ENCODE measurements at places on chromosomes 2 and 18.

- DNase-seq, result no peak
Measured at GRCh38 chr18:2368102-2368501, 203.2 kb downstream of the METTL4 start.

DNA sequence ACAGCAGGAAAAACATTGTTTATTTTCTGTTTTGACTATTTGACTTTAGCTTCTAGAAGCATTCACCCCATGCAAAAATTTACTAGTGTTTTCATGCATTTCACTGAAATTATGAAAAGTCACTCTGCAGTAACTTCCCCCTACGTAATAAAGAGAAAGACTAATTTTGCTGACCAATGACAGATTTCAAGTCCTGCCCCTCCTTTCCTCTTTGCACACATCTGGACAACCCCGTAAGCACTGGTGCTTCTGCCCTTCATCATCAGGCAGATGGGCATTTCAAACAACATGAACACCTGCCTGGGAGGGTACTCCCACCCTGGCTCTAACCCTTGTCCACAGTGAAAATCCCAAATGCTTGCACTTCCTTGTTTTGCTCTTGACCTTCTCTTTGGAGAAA is 815.0 kb upstream of the ID2 start:
- no peak for DNase-seq

DNA sequence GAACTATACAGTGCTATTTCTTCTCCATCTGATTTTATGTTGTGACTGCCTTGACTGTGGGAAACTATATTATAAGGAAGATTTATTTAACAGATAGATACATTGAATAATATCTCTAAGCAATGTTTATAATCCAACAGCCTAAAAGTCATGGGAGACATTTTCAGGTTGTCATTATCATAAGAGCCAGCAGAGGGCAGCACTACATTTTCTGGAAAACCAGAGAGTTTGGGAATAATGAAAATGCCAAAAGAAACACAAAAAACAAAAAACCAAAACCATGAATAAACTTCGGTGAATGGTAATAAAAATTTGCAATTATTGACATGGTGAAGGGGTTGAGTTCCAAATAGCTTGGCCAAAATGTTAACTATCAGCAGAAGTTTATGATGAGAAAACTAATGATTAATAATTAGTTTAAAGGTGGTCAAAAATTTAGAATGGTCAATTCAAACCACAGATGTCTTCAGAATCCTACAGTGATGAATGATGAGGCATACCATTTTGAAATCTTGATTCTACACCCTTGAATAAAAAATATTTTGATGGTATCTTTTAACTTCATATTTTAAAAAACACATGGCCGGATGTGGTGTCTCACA is 4.7 kb downstream of the EEF1B2 start:
- no peak for DNase-seq

GRCh38 chr2:106322281-106322680 is 128.2 kb upstream of the UXS1 start:
- DNase-seq, result no peak

- DNase-seq, result no peak
Measured at GRCh38 chr18:69968039-69968438, 20.4 kb upstream of the CD226 start.

DNA sequence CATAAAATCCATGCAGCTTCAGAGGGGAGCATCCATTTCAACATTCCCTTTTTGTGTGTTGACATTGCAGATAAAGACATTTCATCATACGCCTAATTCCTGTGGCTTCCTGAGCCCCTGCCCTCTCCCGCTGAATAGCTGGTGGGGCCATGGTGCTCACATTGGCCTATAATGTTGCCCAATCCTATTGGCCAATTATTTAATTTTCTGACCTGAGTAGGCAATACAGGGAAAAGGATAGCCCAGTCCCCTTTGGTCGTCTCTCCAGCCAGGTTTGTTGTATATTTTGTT is 163.8 kb upstream of the MYCN start:
- DNase-seq, result no peak

DNA sequence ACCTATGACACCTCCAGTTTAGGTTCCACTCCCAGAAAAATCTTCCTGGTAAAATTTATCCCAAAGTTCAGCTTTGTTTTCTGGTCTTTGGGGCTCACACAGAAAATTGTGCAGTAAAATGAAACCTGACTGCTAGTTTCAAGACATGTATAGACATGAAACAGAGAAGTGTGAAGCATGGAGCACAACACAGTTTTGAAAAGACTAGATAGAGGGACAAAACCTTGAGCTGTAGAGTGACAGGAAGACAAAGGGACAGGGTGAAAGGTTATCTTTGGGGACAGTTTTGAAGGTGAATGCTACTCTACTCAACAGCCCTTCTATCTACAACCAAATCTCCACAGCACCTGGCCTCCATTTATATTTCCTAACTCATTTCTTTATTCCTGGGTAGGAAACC is 352.6 kb downstream of the RBM43 start:
- no peak for DNase-seq

- no peak for DNase-seq
Measured at GRCh38 chr2:239311132-239312040, 89.4 kb downstream of the HDAC4 start.

DNA sequence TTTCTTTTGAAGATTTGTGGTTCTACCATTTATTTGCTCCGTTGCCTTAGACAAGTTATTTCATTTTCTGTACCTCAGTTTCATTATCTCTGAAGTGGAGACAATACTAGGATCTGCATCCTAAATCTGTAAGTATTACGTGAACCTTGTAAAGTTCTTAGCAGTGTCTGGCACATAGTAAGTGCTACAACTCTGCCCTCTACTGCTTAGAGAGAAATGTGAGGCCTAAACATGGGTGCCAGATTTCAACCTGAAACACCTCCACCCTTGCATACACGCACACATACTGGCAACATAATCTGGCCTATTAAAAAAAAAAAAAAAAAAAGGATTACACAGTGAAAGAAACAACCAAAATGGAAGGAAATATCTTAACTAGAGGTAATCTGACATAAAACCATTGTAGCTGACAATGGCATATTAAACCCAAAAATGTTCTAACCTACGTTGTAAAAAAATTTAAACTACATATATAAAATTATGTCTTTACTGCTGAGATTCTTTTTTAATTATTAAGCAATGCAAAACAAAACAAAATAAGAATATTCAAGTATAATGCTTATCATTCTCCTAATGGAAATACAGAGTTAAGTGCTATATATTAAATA is 132.6 kb downstream of the MAP2 start:
- no peak for DNase-seq

GRCh38 chr2:122136056-122136455 is 380.6 kb downstream of the TSN start:
- no peak for DNase-seq

DNA sequence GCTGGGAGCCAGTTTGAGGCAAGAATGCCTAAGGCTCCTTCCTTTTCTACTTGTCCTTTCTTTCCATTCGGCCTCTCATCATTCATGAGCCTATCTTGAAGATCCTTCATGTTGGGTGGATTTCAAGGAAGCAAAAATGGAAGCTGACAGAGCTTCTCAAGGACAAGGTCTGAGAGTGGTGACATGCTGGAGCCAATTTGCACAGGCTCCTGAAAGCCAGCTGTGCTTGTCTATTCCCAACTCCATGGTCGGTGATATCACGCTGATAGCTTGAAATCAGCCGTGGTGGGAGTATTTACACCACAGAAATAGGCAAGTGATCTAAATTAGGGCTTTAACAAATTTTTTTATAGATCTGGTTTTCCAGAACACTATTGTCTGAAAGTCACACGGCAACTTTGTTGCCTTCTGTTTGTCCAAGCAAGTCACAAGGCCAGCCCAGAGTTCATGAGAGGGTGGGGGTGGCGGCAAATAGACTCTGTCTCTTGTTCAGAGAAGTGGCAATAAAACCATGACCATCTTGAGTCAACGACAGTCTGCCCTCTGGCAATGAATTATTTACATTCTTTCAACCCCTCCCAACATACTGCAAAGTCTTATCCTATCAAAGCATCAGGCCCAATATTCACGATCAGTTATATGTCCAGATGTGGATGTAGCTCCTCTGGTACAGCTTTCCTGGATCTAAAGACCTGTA is 49.9 kb upstream of the SLC35F5 start:
- no peak for DNase-seq

DNA sequence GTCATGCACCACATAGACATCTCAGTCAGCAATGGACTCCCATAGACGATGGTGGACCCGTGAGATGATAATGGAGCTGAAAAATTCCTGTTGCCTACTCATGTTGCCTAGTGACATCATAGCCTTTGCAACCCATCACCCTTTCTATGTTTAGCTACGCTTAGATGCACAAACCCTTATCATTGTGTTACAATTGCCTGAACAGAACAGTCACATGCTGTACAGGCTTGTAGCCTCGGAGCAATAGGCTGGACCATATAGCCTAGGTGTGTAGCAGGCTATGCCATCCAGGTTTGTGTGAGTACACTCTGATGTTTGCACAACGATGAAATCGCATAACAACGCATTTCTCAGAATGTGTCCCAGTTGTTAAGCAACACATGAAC is 221.6 kb downstream of the ALPK2 start:
- no peak for DNase-seq

GRCh38 chr2:177281400-177282180 is 17.1 kb upstream of the NFE2L2 start:
- DNase-seq, result no peak

- DNase-seq, result no peak
Measured at GRCh38 chr18:31255953-31256352, 62.0 kb upstream of the DSG1 start.

DNA sequence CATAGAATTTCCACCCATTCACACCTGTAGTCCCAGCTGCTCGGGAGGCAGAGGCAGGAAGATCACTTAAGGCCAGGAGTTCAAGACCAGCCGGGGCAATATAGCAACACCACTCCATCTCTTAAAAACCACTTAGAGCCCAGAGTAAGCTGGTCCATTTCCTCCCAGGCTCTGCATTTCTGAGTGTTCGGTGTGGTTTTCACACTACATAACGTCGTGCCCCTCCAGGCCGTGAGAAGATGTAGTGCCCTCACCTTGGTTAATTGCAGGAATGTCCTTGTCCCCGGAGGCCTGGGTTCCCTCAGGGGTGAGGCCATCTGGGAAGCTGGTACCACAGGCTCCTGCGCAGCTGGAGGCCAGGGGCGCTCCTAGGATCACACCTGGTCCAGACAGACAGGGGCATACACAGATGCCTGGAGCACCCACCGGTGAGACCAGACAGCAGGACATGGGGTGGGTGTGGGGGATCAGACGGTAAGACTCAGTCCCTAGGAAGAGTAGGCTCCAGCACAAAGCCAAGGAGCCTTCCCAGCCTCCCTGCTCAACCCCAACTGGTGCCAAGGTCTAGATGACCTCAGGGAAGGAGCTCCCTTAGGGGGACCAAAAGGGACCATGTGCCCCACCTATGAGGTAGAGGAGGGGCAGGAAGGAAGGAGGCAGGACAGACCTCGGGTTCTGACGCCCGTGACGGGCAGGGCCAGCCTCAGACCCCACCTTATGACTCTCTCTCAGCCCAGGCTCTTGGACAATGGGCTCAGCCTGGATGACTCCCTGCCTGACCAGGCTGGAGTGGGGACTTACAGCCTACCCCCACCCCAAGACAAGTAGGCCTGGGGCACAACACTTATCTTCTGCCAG is 752 bp downstream of the ASTL start:
- no peak for DNase-seq

DNA sequence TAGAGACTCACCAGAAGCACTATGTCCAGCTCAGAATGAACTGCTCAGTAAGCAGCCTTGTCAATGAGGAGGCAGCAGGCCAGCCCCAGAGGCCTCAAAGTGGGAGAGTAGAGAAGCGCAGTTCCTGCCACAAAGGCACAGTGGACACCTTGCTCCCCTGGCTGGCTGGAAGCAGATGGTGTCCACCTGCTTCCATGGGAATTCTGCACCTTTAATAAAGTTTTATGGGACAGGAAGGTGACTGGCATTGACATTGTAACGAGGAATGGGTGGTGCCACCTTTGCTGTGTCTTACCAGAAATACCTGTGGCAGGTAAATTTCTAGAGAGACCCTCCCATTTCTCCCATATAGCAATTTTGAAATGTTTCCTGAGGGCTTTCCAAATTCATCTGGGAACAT is 6.7 kb upstream of the IL1B start:
- DNase-seq, result no peak

DNA sequence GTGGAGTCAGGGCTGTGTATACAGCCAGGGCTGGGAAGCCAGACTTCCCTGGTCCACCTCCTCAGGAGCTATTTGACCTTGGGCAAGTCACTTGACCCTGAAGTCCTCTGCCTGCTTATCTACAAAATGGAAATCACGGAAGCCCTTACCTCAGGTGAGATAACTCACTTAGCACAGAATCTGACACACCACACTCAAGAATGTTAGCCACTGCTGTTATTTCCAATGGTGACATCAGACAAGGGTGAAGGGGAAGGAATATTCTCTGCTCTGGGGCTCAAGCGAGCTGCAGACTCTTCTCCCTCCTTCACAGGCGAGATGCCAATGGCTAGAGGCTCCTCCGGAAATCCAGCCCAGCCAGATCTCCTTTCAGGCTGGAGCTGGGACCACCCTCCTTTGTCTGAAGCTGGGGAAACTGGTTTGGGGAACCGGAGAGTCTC is 189.6 kb downstream of the HAUS1 start:
- no peak for DNase-seq

DNA sequence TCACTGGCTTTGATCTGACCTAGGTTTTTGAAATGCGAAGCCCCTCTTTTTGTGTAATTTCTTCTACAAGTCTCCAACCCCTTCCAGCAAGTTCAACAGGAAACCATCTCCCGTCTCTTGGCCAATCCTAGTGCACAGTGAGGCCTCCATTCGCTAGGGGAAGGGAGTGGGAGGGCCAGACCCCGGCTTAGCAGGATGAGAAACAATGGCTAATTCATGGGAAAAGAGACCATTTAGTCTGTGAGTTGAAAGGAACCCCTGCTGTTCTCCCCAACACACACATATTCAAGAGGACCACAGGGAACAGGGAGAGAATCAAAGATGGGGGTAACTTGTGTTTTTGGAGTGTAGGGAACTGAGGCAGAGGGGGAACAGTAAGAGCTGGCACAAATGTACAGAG is 83.0 kb downstream of the RTN4 start:
- no peak for DNase-seq

DNA sequence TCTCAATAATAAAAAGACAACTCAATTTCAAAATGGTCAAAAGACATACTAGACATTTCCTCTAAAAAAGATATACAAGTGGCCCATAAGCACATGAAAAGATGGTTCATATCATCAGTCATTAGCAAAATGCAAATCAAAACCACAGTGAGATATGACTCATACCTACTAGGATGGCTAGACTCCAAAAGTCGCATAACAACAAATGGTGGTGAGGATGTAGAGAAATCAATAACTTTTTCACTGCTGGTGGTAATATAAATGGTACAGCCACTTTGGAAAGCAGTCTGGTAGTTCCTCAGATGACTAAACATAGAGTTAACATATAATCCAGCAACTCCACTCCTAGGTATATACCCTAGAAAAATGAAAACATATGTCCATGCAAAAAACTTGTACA is 242.3 kb upstream of the NOL4 start:
- DNase-seq, result no peak
